ENCODE measurements at places on chromosomes 4 and X. TPM values are rescaled to one million over a fixed set of nuclear protein-coding genes. Genes with fewer than 3 reads are reported as not detected.

Gene LPAR4
- polyA plus RNA-seq = 18.4 TPM

- no peak for DNase-seq
These were observed 1.1 kb upstream of the MRPL1 start for GRCh38 chr4:77861495-77861894.

- no peak for DNase-seq
These were observed 54.5 kb upstream of the C1QTNF7 start for GRCh38 chr4:15373363-15373762.

Gene TSPAN7
- polyA plus RNA-seq = 37.9 TPM

- no peak for DNase-seq
These were observed 984.9 kb upstream of the INTU start for GRCh38 chr4:126647756-126648397.

- no peak for DNase-seq
These were observed 13.1 kb upstream of the PARM1 start for GRCh38 chr4:74919783-74920182.

GRCh38 chr4:100060765-100061416 lies 110.8 kb upstream of the H2AZ1 start:
- no peak for DNase-seq

DNA sequence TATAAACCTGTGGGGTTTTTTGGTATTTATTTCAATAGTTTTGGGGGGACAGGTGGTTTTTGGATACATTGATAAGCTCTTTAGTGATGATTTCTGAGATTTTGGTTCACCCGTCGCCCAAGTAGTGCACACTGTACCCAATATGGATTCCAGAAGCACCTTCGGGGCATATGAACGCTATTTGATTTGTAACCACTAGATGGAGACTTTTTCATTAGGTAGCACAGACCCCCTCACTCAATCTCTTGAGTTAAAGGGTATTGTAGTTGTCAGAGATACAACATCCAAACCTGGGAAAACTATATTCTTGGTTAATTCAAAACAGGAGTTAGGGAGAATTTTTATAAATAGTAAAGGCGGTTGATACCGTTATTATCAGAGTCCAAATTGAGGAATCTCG lies 79.8 kb downstream of the SPANXN3 start:
- DNase-seq = no peak

DNA sequence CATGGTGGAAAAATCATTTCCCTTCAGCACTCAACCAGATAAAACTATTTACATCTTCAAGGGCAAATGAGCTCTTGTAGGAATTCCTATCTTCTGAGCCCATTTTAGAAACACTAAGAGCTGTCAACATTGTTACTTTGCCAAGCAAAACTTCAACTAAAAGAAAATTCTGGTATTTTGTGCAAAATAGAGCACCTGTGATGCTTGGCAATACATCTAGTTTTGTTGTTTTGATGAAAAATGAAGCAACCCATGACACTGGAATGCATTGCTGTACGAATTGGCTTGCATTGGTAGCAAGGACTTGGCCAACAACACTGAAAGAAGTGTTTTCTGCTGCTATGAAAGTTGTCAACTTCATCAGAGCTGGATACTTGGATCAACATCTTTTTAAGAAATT lies 194.4 kb downstream of the COX18 start:
- DNase-seq = no peak

Gene KLHL4
- 6.5 TPM for polyA plus RNA-seq

Gene PPARGC1A
- 32.8 TPM for polyA plus RNA-seq

All from left kidney (tissue), 8 donors.